ENCODE measurements at places on chromosomes 13 and 19.

- no peak for DNase-seq
Measured at GRCh38 chr19:31147234-31147633, 202.0 kb downstream of the TSHZ3 start.

- DNase-seq, result no peak
Measured at GRCh38 chr13:109684824-109685202, 101.6 kb downstream of the IRS2 start.

GRCh38 chr13:79642596-79642995 lies 161.6 kb downstream of the NDFIP2 start:
- DNase-seq, result no peak

DNA sequence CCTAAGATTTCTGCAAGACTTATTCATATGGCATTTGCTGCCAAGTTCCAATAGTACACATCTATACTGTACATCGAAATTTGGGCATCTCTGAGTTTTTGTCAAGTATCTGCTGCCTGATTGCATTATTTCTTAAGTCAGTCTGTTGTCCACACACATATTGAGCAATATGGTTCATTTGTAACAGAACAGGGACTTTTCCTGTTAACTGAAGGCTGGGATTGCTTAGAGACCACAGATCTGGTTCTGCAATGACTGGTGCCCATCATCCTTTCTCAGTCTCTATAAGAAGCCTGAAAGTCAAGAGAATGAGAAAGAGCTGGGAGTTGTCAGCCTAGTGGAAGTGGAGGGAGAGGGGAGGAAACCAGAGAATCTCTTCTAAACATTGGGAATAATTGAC lies 22.5 kb upstream of the MYCBP2 start:
- no peak for DNase-seq

DNA sequence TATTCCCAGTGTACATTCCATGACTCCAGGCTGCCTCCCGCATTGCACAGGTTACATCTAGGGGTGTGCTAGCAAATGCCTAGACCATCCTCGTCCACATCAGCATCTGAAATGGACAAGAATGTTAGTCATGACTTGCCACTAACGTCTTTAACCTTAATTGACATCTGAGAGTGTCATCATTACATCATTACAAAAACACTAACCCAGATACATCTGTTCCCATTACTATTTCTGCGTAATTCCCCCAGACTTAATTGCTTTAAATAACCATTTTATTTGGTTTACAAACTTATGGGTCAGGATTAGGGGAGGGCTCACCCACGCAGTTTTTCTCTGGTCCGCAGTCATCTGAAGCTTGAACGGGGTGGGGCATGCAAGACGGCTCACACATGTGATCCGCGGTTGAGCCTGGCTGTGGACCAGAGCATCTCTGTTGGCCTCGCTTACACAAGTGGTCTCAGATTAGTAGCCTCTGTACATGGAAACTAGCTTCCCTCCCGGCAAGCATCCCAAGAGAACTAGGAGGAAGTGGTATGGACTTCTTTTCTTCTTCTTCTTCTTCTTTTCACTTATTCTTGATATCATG lies 15.9 kb downstream of the KL start:
- no peak for DNase-seq

DNA sequence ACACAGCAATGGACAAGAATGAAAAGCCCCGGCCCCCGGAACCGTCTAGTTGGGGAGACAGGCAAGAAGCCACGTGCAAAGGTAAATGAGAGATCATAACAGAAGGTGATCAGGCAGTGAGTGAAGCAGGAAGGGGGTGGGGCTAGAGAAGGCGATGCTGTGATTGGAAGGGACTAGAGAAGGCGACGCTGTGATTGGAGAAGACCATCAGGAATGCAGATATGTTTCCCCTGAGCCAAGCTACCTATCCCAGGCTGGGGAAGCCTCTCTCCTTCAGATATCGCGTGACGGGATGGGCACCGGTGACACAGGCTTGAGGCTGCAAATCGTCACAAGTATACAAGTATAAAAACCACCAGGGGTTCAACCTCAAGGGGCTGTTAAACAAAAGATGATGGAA lies 21.8 kb downstream of the DCAF15 start:
- DNase-seq, result no peak

GRCh38 chr13:39538816-39539790 lies 63.9 kb downstream of the LHFPL6 start:
- no peak for DNase-seq

DNA sequence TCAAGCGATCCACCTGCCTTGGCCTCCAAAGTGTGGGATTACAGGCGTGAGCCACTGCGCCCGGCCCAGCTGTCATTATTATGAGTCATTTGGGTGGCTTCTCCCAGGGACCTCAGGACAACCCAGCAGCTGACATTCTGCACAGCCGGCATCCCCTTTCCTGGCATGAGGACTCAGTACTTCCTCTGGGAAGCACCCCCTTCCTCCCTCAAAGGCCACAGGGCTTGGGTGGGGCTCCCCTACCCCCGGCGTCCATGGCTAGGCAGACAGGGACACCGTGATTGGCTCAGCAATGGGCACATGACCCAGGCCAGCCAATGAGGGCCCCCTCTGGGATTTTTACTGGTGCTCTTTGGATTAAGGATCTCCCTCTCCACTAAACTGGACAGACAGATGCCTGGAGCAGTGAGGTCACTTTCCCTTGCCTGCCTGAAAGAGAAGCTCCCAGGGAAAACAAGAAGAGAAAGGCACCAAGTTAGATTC lies 6.0 kb downstream of the KANK2 start:
- no peak for DNase-seq

DNA sequence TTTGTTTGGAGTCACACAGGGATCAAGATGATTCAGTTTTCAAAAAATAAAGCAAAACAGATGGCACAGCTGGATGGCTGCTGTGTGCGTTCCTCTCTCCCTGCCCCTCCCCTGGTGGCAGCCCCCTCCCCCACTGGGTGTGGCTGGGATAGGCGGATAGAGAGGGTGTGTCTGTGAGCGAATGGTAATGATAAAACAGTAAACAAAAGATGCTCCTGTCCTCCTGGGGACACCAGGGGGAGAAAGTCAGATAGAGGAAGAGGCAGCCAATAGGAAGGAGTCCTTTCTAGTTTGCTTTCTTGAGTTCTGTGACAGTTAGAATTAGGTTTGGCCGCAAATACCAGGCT lies 6.5 kb downstream of the TMEM255B start:
- no peak for DNase-seq

DNA sequence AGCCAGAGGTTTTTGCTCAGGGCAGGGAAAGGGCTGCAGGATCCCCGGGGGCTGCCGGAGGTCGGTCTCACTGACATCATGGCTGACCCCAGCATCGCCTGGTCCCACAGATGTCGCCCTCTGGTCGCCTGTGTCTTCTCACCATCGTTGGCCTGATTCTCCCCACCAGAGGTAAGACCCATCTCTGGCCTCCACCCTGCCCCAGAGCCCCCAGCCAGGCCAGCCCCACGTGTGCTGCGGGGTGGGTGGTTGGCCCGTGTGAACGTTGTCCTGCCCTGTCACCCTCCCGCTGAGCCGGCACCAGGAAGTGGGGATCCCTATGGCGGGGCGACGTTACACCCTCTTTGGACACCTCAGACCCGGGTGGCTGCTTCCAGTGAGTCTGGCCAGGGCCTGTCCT lies 906 bp downstream of the FXYD5 start:
- DNase-seq, result no peak

GRCh38 chr19:29606420-29606747 lies 301 bp downstream of the POP4 start:
- no peak for DNase-seq

DNA sequence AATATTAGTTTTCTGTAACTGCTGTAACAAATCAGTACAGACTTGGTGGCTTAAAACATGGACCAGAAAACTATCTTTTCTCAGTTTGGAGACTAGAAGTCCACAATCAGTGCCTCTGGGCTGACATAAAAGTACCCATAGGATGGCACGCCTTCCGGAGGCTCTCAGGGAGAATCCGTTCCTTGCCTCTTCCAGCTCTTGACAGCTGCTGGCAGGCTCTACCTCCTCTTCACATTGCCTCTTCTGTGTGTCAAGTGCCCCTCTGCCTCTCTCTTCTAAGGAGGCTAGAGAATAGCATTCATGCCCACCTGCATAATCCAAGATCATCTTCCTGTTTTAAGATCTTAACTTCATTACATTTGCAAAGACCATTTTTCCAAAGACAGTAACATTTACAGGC lies 1194.2 kb downstream of the EFNB2 start:
- no peak for DNase-seq

- no peak for DNase-seq
Measured at GRCh38 chr13:51453959-51454703, 1.3 kb upstream of the INTS6 start.

DNA sequence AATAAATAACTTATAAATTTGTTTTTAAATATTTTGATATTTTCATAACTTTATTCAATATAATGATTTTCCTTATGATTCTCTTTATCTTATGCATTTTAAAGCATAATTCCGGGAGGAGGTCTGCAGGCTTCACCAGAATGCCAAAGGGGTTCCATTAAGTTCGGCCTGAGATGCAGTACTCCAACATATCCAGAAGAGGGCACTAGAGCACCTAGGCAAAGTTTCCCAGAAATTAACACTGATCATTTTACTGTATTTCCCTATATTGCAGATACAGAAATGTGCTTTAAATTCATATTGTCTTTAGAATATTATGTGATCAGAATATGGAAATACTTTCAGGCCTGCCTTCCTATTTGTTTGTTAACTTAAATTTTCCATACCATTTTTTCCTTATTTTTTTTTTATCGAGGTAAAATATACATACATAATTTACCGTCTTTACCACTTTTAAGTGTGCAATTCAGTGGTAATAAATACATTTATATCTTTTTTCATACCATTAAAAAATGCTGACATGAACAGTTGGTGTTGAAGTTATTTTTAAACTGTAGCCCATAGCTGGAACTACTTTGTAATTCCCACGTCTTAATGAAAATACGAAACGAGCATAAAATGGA lies 58.9 kb upstream of the TM9SF2 start:
- DNase-seq, result peak; percentile 47

DNA sequence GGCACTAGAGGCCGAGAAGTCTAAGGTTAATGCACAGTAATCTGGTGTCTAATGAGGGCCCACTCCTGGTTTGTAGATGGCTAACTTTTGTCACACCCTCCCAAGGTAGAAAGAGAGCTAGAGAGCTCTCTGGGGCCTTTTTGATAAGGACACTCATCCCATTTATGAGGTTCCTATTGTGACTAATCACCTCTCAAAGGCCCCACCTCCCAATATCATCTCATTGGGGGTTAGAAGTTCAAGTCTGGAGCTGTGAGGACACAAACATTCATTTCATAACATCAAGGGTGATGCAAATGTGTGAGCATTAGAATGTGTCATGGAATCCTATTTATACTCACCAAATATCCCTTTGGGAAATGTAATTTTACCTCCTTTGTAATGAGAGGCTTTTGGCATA lies 79.2 kb upstream of the SLC10A2 start:
- no peak for DNase-seq

DNA sequence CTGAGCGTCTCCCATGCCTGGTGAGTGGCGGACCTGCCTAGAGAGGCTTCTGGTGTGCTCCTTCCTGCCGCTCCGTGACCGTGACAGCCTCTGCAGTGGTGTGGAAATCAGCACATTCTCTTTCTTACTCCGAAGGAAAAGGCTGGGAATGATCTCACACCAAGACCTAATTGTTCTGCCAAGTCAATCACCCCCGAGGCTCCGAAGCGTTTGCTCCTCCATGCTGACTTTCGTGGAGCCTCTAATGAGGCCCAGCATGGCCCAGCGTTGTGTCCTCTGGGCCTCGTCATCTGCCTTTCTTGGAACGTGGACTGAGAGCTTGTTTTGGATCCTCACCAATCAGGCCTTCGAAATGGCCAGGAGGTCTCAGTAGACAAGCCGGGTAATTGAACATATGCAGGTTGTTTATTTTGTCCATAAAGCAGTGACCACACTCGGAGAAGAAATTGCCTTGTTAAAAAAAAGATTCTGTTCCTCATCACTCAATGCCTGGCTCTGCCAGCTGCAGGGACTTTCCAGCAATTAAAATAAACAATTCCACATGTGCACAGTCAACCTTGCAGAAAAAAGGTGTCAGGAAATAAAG lies 107.1 kb downstream of the UBL3 start:
- DNase-seq, result no peak

DNA sequence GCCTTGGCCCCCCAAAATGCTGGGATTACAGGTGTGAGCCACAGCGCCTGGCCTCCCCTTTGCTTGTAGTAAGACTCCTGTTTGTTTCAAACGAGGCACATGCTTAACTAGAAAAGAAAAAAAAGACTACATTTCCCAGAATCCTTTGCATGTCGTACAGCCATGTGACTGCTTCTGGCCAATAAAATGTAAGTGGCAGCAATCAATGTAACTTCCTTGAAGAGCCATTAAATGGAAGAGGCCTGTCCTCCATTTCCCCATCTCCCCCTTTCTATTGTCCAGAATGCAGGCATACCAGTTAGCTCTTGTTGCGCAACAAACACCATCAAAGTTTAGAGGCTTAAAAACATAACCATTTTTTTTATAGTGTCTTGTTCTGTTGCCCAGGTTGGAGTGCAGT lies 10.4 kb upstream of the GPR32 start:
- peak; percentile 24 for DNase-seq

All from CMK (cell line).